ENCODE measurements at places on chromosomes 5 and 9.

GRCh38 chr9:134636149-134636507 lies 5.5 kb upstream of the COL5A1 start:
- no peak for DNase-seq

- DNase-seq, result no peak
Measured at GRCh38 chr5:92207151-92207550, 824.0 kb upstream of the ARRDC3 start.

GRCh38 chr9:98251551-98251950 lies 3.9 kb downstream of the TBC1D2 start:
- no peak for DNase-seq

- DNase-seq, result no peak
Measured at GRCh38 chr9:97602430-97602829, 30.7 kb downstream of the TSTD2 start.

- DNase-seq, result no peak
Measured at GRCh38 chr5:138179277-138179857, 455 bp downstream of the KIF20A start.

GRCh38 chr5:168819004-168819621 lies 239.9 kb upstream of the PANK3 start:
- DNase-seq, result no peak

DNA sequence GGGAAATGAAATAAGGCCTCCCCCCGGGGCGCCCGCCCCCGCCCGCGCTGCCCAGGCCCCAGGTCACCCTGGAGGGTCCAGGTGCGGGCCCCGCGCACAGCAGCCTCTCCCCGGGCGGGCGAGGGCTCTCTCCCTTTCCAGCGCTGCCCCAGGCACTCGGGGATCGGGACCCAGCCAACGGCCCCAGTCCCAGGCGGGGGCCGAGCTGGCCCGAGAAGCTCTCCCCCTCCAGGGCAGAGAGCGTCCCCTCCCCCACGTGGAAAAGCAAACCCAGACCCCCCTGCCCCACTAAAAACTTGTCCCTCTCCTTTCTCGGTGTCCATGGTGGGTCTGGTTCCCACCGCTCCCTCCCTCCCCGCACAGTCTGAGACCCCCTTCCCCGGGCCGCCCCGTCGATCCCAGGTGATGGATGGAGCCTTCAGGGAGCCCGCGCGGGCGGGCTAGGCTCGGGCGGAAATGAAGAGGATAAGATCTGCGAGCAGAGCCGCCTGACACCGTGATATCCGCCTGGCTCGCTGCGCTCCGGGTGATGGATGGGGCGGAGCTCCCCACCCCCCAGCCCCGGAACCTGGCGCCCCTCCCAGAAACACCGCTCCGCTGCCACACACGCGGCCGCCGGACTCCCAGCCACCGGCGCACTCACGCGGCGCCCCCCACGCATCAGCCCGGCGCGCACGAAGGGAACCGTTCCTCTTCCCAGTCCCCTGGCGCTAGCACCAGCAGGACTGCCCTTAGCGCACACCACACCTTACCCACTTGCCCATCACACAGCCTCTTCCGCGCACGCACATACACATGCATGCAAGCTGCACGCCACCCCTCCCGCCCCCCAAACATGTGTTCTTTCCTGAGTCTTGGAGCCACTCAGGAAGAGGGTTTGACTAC lies 81.7 kb upstream of the ZBTB43 start:
- no peak for DNase-seq

- no peak for DNase-seq
Measured at GRCh38 chr9:1939466-1939865, 75.7 kb upstream of the SMARCA2 start.

- DNase-seq, result peak; percentile 29
Measured at GRCh38 chr9:130186839-130187522, 14.8 kb downstream of the NCS1 start.

DNA sequence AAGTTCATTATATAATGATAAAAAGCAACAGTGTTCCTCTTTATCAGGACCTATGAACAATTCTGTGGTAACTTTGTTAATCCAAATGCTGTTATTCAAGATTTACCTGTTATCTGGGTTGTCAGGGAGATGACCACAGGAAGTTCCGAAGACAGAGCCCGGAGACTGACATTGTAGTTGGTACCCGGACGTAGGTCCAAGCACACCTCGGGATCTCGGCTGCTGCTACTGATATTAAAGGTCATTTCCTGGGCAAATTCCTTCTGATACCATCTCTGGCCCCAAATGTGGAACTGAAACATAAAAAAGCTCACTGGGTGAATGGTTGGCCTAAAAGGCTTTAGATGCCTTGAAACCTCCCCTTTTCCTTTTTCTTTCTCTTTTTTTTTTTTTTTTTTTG lies 96.7 kb downstream of the SUSD1 start:
- no peak for DNase-seq

GRCh38 chr9:136729144-136729543 lies 13.6 kb downstream of the LCN10 start:
- DNase-seq, result no peak

- peak; percentile 23 for DNase-seq
Measured at GRCh38 chr5:54460181-54460919, 4.9 kb downstream of the HSPB3 start.

- no peak for DNase-seq
Measured at GRCh38 chr5:53784596-53784995, 224.2 kb downstream of the NDUFS4 start.

GRCh38 chr5:132714456-132715307 lies 22.7 kb downstream of the KIF3A start:
- no peak for DNase-seq

- DNase-seq, result peak; percentile 90
Measured at GRCh38 chr9:115118879-115119218, 892 bp upstream of the TNC start.

- DNase-seq, result no peak
Measured at GRCh38 chr5:136193322-136193935, 467 bp upstream of the SMIM32 start.

DNA sequence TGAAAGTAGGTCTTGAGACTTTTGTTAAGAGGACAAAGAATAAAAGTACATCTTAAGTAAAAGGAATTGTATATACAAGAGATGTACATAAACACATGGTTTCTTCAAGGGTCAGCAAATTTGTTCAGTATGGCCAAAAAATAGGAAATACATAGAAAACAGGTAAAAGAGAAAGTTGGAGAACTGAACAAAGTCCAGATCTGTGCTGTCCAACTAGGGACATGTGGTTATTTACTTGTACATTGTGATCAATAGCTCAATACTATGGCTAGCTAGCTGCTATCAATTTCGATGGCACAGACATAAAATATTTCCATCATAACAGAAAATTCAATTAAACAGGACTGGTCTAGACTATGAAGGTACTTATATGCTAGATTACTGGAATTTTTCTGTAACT lies 92.3 kb downstream of the RAPGEF6 start:
- DNase-seq, result no peak

- no peak for DNase-seq
Measured at GRCh38 chr5:151126199-151126645, 31.4 kb downstream of the ANXA6 start.

DNA sequence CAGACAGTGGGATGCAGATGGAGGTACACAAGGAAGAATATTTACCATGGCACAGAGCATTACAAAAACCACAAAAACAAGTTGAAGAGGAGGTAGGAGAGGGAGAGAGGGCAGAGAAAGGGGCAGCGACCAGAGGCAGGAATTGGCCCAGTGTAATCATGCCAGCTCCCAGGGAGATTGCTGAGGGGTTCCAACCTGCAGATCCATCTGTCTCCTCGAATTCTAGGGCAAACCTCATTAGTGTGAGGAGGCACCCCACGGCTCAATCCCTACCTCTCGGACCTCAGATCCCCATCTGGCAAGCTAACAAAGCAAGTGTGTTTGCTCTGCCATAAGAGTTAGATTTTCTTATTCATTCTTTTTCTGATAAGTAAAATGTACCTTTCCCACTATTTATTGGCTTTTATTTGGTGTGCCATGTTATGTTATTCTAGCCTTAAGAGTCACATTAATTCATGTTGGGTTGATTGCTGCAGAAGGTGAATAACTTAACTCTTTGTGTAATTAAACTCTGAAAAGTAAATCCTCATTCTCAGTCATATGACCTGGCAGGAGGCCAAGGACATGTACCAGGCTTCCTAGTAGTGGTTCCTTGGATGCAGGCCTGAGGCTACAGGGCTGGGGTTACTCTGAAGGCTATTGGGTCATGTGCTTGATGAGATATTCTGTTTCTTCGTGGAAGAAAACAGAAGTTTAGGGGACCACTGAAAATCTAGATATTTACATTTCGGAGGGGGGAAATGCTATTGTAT lies 315.2 kb upstream of the ATP10B start:
- no peak for DNase-seq

- DNase-seq, result no peak
Measured at GRCh38 chr5:178383919-178384815, 151.6 kb upstream of the PHYKPL start.

DNA sequence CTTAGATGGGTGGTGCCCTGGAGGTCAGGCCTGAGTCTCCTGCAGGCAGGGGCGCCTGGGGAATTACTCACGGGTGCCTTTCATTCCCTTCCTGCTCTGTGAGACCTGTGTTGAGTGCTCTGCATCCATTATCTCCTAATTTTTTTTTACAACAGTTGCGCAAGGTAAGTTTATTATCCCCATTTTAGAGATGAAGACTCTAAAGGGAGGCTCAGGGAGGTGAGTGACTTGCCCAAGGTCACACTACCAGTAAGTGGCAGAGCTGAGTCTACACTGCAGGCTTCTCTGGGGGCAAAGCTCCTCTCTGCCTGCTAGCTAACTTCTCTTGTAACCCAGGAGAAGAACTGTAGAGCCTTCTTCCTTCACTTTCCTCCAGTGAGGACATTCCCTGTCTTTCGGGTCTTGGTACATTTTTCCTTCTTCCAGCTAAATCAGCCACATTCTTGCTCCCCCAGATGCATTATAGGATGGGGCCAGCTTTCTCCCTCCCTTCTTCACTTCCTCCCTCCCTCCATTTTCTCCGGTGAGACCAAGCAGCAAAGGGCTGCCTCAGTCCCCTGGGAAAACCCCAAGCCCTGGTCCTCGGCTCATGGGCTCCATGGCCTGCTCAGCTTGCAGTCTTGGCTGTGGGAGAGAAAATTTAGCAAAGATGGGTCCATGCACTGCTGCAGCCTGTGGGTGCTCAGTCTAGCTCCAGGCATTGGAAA lies 1.8 kb downstream of the PRR7 start:
- DNase-seq, result no peak

GRCh38 chr5:170691657-170692056 lies 91.9 kb upstream of the GABRP start:
- DNase-seq, result no peak

DNA sequence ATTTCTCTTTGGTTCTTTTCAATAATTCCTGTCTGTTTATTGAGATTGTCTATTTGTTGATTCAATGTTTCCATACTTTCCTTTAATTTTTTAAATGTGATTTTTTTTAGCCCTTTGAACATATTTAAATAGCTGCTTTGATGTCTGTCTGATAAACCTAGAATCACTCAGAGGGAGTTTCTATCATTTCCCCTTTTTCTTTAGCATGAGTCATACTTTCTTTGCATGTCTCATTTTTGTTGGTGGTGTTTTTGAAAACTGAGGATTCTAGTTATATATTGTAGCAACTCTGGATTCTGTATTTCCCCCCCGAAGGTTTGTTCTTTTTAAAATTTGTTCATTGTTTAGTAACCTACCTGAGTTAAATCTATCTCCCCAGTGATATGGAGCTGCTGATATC lies 24.2 kb upstream of the ZNF618 start:
- no peak for DNase-seq

- DNase-seq, result no peak
Measured at GRCh38 chr9:7119612-7120011, 361.8 kb downstream of the KDM4C start.

GRCh38 chr9:116308076-116308475 lies 154.5 kb downstream of the PAPPA start:
- DNase-seq, result no peak

Data from amniotic stem cell (primary cell).